ENCODE measurements at places on chromosomes 16 and 17.

GRCh38 chr17:43540821-43541674 lies 5.1 kb downstream of the ETV4 start:
- peaks cover 9% of the 10 kb centered on the region for H3K4me1 ChIP-seq
- H3K36me3 ChIP-seq, result no peaks in the 10 kb centered on the region
- H3K27ac ChIP-seq, result no peak overlapping the region

DNA sequence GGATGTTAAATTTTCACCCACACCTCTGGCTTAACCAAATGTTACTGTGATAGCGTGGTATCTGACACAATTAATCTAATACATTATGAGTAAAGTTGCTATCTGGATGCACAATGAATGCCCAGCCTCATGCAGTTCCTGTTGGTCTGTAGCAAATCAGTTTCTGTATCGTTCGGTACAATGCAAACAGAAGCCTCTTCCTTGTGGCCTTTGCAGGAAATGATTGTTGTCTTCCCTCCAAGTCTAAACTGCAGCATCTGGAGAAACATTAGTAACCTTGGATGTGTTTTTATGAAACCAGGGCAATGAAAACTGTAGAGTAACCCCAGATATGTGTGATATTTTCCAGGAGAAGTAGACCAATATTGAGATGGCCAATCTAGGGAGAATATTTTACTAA lies 46.8 kb downstream of the CYB561 start:
- DNase-seq, result no peak
- H3K36me3 ChIP-seq, result no peaks in the 10 kb centered on the region
- H3K27me3 ChIP-seq, result peaks cover 11% of the 10 kb centered on the region
- no peak overlapping the region for H3K27ac ChIP-seq

DNA sequence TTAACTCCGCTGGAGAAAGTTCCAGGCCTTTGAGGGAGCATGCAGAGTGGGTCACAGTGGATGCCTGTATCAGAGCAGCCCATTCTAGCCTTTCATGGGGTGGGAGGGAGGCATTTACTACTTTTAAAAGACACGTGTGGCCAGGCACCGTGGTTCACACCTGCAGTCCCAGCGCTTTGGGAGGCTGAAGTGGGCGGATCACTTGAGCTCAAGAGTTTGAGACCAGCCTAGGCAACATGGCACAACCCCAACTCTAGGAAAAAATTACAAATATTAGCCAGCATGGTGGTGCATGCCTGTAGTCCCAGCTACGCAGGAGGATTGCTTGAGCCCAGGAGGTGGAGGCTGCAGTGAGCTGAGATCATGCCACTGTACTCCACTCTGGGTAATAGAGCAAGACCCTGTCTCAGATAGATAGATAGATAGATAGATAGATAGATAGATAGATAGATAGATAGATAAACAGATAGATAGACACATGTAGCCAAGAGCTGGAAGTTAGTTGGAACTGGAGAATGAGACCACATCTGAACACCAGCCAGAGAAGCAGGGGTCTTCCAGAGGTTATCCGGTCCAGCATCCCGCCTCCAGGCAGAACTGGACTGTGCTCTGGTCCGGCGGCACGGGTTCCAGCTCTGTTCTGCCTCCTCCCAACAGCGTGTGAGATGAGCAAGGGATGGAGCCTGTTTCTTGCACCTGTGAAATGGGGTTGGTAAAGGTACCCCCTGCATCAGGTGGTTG lies 3.6 kb downstream of the ADCY7 start:
- H3K36me3 ChIP-seq, result peaks cover 21% of the 10 kb centered on the region
- H3K4me3 ChIP-seq, result peak overlapping the region; percentile 48
- H3K27ac ChIP-seq, result peak overlapping the region; percentile 51
- DNase-seq, result no peak
- H3K4me1 ChIP-seq, result peaks cover 74% of the 10 kb centered on the region

GRCh38 chr17:32264140-32264799 lies 1.4 kb upstream of the RHBDL3 start:
- DNase-seq, result no peak
- H3K36me3 ChIP-seq, result no peaks in the 10 kb centered on the region
- peak overlapping the region; percentile 52 for H3K4me3 ChIP-seq
- H3K27ac ChIP-seq, result no peak overlapping the region
- H3K27me3 ChIP-seq, result peaks cover 75% of the 10 kb centered on the region
- peaks cover 20% of the 10 kb centered on the region for H3K4me1 ChIP-seq

DNA sequence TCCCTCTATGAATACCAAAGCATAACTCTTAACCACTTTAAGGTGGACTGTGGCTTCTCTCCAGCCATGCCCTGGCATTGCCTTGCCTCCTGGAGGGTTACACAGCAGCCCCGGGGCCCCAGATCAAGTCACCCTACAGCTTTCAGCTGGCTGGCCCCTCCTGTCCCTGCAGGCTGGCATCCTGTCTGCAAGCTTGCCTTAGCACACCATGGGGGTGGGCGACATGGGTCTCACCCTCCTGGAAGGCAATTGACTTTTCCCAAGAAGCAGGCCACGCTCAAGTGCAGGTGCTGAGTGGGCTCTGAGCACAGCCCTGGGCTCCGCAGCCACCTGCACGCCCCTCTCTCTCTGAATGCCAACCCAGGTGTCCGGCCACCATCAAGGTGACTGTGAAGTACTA lies 25.8 kb upstream of the AKTIP start:
- no peak overlapping the region for H3K4me3 ChIP-seq
- no peaks in the 10 kb centered on the region for H3K27me3 ChIP-seq
- no peak for DNase-seq
- no peaks in the 10 kb centered on the region for H3K4me1 ChIP-seq
- H3K36me3 ChIP-seq, result no peaks in the 10 kb centered on the region

DNA sequence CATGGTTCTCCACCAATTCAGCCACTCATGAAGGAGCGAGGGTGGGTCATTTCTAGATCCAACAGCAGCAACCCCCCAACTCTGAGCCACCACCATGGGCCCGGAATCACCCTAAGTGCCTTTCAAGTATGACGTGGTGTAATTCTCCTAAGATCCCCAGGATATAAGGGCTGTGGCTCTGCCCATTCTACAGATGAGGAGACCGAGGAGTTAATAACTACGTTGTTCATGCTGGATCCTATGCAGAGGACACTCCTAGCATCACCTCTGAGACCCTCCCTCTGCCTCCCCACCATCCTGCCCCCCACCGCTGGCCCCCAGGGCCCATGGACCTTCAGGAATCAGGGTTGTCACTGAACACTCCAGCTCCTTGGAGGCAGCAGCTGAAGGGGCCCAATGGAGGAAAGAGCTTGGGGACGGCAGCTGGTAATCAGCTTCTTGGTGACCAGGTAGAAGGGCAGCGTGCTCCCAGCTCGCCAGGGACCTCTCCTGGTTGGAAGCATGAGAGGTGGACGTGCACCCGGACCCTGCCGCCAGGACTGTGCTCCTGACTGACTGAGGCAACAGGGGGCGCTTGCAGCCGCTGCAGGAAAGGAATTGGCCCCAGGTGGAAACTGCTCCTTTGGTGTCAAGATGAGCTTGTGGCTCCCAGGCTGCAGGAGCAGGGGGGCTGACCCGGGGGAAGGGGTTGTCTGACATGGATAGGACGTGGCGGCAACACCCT lies 28.2 kb upstream of the CACNG1 start:
- no peaks in the 10 kb centered on the region for H3K36me3 ChIP-seq
- DNase-seq, result no peak
- no peak overlapping the region for H3K4me3 ChIP-seq
- no peaks in the 10 kb centered on the region for H3K4me1 ChIP-seq
- no peaks in the 10 kb centered on the region for H3K27me3 ChIP-seq

DNA sequence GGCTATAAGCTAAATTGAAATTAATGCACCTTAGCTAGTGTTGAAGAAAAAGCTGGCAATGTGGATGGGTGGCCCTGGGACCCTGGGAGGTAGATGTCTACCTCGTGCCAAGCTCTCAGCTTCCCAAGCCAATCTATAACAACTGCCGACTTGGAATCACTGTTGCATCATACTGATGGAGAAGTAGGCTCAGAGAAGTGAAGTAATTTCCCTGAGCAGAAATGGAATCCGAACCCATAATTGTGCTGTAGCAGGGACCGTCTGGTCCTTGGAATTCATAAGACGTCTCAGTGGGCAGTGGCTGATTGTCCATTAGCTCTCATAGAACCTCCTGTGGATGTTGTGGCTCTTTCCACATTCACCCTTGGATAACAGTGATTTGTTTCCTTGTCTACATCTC lies 196.6 kb downstream of the RAB11FIP4 start:
- no peak overlapping the region for H3K27ac ChIP-seq
- no peak overlapping the region for H3K4me3 ChIP-seq
- H3K4me1 ChIP-seq, result no peaks in the 10 kb centered on the region

- H3K27me3 ChIP-seq, result no peaks in the 10 kb centered on the region
- peaks cover 11% of the 10 kb centered on the region for H3K4me1 ChIP-seq
- peaks cover 2% of the 10 kb centered on the region for H3K36me3 ChIP-seq
- H3K27ac ChIP-seq, result no peak overlapping the region
- H3K4me3 ChIP-seq, result no peak overlapping the region
Observed at GRCh38 chr17:29880031-29880430, 50.0 kb downstream of the SSH2 start.
